Astrocyte (in vitro differentiated cells and primary cell): ENCODE measurements at places on chromosomes 16 and 17.

GRCh38 chr17:45218895-45219661, 2.6 kb upstream of the FMNL1 start:
- peak; percentile 48 for DNase-seq

DNA sequence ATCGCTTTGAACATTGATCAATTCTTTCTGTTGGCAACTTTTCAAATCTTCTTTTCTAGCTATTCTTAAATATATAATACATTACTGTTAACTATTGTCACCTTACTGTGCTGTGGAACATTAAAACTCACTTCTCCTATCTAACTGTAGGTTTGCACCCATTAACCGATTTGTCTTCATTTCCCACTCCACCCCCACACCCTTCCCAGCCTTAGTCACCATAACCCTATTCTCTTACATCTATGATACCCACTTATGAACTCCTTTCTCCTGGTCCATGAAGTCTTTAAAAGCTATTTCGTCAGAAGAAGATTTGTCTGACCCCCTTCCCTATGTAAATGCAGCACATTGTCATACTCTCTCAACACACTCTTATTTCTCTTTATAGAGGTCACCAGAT, 993.4 kb upstream of the EEF2KMT start:
- no peak for DNase-seq

DNA sequence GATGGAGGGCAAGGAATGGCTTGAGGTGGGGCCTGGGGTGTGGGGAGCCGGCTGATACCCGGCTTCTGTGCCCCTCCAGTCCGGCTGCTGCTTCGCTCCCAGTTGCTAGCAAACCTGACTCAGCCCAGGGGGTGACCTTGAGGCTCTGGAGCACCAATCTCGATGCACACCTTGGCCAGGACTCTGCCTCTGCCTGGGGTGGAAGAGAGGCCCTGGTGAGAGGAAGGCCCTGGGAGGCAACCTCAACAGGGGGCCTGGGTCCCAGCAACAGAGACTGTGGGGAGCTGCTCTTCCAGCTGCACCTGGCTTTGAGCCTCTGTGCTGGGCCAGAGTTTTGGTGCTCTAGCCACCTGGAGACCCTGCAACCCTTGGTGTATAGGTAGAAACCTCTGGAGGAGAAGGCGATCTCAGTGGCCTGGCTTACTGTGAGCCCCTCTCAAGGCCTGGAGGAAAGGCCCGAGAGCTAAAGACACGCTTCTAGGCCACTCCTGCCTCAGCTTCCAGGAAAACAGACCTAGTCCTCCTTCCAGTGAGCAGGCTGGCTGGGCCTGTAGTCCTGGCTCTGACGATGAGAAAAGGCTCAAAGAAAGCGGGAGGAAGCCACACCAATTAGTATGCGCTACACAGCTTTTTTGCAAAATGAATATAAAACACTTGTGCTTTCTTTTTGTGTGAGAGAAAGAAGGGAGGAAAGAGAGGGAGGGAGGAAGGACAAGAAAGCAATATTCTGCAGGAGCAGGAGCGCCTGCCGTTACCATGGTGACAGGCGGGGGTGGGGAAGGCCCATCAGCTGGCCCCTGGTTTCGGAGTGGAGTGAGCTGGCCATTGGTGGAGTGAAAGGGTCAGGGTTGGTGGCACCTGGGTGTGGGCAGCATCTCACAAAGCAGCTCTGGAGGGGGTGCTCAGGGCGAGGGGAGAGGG, 51.0 kb downstream of the VAC14 start:
- DNase-seq: no peak

DNA sequence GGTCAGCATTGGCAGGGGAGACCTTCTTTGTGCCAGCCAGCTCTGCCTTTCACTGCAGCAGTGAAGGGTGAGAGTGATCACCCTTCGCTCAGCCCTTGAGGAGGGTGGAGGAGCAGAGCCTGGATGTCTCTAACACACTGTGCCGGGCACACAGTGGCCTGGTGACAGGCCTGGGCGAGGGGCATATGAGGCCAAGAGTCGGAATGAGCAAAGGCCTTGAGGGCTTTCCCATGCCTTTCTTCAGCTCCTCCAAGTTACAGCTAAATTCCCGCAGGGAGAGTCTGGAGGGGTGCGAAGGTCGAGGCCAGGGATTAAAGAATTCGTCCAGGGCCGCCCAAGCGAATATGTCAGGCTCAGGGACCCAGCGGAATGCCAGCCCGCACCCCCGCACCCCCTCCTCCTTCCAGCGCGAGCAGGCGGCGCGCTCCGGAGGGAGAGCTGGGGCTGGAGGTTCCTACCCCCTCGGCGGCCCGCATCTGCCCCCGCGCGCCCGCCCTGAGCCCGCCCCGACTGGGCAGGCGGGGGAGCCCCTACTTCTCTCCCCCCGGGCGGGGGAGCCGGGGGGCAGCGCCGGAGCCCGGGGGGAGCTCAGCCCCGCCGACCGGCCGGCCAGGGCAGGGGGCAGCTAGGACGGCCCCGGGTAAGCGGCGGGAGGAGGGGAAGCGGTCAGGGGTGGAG, at the start of gene RASL10B:
RASL10B (plus strand) TSS at position 401 of the 678 bp plus-strand sequence. CDS start 3,546 bp downstream, outside the sequence.
- no peak for DNase-seq

DNA sequence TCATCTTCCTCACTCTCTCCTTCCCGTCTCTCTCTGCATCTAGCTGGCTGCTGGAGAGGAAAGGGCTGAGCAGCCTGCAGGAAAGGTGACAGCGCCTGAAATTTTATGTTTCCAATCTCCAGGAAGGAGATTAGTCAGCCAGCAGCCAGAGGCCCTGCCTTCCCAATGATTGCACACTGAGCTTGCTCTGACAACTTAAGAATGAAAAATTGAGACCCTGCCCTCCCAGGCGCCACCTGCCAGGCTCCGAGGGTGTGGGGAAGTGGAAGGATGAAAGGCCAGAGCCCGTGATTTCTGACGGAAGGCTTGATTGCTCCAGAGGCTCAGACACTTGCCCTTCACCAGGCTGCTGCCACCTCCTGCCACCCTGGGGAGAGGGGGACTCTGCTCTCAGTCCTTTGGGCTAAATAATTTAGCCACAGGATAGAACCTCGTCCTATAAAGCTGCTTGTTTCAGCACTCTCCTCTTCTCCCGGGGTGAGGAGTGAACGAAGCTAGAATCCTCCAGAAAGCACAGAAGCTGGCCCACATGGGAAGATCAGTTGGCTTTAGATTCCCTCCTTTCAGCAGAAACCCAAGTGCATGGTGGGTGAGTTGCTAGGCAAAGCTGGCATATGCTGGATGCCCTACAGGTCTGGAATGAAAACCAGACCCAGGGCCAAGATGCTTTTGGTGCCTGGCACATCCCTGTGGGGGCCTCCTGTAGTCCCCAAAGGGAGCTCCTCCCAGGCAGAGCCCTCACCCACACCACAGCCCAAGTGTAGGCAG, 33.5 kb downstream of the GRIN2C start:
- DNase-seq: no peak
